ENCODE measurements at places on chromosomes 2 and 18.

DNA sequence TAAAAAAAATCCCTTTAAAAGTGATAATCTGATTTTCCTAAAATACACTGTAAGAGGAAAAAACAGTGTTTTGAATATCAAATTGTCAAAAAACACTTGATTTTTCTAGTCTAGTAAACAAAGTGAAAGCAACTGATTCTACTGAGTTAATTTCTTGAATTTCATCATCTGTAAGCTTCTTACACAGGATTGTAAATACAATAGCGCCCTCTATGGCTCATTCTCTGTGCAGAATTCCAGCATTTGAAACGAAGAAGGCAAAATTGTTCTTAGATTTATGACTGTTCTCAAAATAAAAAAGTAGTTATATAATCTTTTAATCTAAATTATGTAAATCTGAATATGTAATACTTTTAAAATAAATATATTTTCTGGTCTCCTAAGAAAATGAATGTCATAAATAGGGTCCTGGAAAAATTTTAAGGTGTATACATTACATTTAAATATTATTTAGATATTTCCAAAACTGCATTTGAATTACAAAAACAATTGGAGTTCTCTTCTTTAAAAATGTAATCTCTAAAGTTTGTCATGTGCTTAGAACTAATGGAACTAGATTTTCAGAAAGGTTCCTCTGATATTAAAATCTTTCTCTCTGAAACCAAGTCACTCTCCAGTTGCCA lies 176.9 kb upstream of the MC4R start:
- no peak for DNase-seq

DNA sequence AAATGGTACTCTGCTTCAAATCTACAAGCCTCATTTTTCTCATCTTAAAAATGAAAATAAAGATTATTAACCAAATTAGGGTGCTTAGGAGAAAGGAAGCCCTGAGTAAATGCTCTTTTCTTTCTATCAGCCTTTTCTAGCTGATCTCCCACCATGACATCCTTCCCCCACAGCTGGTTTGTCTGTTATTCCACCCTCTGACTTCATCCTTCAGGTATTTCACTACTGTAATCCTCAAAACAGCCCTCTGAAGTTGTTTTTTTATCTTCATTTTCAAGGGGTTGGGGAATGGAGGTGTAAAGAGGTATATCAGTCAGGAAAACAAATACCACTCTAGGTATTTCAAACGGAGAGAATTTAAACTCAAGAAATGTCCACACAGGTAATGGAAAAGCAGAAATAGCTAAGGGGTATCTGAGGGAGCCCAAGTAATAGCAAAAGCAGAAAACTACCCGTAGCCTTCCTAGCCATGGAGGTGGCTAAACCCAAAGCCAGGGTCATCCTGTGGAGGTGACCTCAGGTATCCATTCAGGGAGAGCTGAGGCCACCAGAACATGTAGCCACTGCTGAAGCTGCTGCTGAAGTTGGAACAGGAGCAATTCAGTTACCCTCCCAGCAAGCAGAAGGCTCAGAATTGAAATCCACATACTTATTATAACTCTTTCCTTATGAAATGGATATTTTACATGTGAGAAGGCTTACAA lies 990.9 kb upstream of the ACVR2A start:
- no peak for DNase-seq

DNA sequence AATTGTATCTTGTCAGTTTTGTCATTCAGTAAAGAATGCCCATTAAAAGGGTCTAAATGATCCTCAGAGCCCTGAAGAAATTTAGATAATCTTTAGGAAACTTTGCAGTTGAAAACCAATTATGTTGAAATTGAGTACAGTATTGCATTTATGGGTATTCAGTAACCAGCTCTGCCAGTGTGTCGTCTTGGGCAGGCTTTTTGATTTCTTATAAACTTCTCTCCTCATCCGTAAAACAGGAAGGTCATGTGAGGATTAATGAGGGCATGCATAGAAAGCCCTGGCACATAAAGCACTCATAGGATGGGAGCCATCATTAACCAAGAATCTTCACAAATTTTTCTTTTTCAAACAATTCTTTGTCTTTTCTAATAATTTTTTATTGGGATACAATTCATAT lies 14.8 kb downstream of the PNO1 start:
- DNase-seq, result no peak

DNA sequence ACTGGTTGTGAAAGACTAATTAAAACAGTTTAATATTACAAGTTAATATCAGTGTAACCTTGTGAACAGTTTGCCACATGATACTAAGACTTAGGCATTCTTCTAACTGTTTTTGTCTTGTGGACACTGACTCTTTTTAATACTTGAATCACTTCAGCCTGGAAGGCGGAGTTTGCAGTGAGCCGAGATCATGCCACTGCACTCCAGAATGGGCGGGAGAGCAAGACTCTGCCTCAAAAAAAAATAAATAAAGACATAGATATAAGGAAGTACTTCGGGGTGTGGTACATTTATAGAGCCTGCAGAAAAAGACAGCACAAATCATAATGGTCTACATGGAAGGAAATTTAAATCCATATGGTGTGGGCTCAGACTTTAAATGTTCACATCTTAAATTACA lies 300.4 kb upstream of the NETO1 start:
- no peak for DNase-seq

DNA sequence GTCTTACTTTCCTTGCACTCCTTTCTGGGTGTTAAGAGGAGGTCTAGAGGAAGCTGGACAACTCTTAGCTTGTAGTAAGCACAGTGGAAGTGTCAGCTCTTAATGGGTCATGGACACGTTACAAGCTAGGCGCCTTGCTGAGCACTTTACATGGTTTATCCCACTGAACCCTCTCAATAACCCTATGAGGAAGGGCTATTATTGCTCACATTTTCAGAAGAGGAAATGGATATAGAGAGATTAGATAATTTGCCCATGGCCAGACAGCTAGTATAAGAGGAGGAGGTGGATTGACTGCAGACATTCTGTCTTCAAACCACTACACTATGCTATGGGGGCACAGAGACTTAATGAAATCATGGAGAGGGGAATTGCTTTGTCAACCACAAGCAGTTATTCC lies 8.3 kb upstream of the IL1RN start:
- DNase-seq, result no peak

GRCh38 chr2:226934546-226935201 lies 98.8 kb downstream of the RHBDD1 start:
- DNase-seq, result no peak

- no peak for DNase-seq
These were observed 19.0 kb downstream of the RHOB start for GRCh38 chr2:20465716-20466394.

DNA sequence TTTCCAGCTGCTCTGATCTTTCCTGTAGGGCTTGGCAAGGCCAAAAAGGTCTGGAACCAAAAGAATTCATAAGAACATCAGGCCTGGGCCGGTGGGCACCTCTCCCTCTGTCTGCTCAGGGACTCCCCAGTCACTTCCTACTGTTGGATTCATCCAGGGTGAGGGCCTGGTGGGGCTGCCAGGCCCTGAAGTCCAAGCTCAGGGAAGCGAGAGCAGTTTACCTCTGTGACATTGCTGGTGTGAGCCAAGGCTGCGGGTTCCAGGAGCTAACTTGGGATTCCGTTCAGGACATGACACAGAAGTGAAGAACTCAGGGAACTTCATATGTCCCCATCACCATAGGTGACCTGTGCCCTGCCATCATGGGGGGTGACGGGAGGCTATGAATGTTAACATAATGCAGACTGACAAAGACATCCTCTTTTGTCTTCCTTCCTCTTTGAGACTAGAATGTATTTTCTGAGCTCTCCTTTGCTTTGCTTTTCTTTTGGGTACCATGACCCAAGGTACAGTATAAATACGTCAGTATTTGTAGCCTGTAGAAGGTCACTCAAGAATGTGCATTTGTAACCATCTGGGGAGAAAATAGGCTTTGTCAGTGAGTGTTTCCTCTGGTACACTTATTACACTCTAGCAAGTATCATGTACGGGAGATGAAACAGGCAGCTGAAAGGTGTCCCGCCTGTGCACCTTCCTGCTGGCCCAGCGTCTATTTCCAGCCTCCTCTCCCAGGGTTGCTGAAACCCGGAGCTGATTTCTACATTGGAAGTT lies 130.5 kb upstream of the SLC1A4 start:
- peak; percentile 24 for DNase-seq

DNA sequence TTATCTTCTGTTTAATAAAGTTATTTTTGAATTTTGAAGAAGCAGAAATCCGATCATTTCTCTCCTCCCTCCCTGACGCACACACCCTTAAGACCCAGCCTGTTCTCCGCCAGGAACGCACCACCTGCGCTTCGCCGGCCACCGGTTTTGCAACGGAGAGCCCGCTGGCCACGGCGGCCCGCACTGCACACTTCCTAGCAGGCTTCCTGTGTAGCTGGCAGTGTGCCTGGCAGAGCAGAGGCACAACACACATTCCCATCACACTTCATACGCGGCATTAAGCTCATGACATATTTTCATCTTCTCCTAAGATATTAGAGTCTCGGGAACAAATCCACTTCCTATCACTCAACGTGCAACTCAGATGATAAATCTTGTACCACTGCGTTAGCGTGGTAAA lies 148.0 kb downstream of the HDAC4 start:
- DNase-seq, result peak; percentile 53

- DNase-seq, result peak; percentile 90
These were observed 70.2 kb upstream of the SH3BP4 start for GRCh38 chr2:234881413-234882241.

DNA sequence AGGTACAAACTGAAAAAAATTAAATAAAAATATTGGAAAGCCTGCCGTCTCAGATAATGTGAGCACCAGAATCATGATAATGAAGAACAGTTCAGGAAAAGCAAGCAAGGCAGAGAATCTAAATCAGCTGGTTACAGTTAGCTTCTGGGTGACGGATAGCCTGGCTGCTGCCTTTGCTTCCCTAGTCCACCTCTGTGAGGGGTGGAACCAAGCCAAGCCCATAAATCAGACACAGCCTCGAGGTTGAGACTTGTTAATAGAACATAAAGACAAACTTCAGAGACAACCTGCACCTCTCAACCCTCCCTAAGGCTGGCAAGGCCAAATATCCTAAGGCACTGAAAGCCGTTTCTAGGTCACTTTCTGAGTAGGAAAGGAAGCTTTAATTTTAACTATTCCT lies 334.7 kb upstream of the SLC39A10 start:
- DNase-seq, result peak; percentile 55

DNA sequence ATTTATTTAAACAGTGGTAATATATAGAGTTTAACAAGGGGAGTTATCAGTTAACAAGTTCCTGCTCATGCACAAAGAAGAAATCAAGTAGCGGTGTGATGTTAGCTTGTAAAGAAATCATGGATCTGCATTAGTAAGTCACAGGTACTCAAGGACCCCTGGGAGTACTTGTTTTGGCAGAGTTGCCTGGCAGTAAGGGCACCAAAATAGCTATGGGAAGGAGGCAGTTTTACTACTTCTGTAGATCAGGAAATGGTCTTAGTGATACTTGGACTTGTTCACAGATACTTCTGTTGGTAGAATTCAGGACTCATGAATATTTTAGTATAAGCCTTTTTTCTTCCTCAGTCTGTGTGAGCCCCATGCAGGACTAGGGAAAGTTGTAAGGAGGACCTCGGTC lies 107.3 kb upstream of the IL1R2 start:
- no peak for DNase-seq

GRCh38 chr2:224807153-224807964 lies 91.2 kb upstream of the CCDC195 start:
- no peak for DNase-seq

DNA sequence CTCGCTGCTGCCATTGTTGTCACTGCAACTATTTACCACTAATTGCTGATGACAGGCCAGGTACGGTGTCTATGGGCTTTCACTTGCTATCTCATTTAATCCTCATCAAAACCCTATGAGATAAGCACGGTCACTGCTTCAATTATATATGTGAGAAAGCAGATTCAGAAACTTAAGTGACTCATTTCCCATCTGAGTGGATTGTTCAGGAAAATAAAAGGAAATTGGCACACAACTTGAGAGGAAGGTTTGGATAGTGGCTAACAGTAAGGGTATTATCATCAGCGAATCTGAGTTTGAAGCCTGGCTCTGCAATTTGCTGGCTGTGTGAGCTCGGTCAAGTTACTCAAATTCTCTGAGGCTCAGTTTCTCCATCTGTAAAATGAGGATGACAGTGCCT lies 196.0 kb downstream of the KCNS3 start:
- no peak for DNase-seq

DNA sequence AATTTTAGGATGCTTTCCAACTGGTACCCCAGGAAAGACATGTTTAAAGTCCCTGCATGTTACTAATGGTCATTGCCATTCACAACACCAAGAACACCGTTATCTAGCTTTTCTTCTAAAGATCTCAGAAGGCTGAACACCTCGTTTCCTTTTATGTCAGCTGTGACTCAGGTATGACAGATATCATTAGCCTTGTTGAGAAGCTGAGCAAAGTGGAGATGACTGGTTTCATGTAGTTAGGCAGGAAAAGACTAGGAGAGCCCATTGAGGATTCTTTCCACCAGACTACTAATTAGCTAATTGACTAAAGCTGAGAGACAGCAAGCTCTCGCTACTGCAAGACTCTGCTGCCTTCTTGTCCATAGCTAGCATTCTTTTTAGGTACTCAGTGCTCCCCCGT lies 32.0 kb upstream of the ARL5A start:
- no peak for DNase-seq

DNA sequence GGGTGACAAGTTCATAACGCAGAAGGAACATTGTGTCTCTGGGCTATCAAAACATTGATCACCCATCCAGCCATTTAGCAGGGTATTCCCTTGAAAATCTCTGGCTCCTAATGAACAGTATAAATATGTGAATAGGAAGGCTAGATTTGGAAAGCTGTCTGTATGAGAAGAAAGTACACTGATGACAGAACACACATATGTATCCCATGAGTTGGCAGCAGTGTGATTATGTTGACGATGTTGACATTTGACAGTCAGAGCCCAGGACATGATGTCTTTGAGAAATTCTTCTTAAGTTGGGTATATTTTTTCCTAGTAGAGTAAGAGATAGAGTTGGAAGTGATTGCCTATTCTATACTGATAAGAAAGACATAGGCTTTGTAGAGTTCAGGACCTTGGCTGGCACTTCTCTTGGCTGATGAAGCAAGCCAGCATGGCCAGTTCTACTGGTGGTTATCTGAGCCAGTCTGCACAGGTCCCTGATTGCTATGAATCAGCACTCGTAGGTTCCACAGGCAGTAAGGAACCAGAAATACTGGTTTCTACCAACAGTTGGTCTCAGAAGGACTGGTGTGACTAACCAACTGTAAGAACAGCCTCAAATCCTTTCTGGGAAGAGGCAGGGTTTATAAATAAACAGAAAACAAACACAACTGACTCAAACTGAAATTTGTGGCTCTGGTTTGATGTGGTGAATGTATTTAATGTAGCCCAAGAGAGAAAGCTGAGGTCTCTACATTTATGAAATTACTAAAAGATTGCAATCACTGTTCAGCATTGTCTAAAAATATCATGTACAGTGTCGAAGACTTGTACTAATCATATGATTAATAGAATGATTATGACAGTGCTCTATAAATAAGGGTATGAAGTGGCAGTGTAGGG lies 43.9 kb upstream of the RAPH1 start:
- peak; percentile 80 for DNase-seq

- no peak for DNase-seq
These were observed 112.9 kb upstream of the ACAA2 start for GRCh38 chr18:49926106-49926745.

- no peak for DNase-seq
These were observed 66.1 kb upstream of the SP3 start for GRCh38 chr2:174031226-174031625.
